ENCODE measurements at places on chromosomes 5 and 9. TPM values are rescaled to one million over a fixed set of nuclear protein-coding genes. Genes with fewer than 3 reads are reported as not detected.

The PCDHB15 gene
- total RNA-seq, result 0.10 TPM

The C9 gene
- total RNA-seq, result not detected

The PLCXD3 gene
- total RNA-seq, result not detected

The CMBL gene
- total RNA-seq, result 0.39 TPM

The IFNA6 gene
- total RNA-seq, result not detected

The LEAP2 gene
- total RNA-seq, result 0.47 TPM

The PHF24 gene
- total RNA-seq, result not detected

The CCL21 gene
- not detected for total RNA-seq

The UNC13B gene
- total RNA-seq, result 0.99 TPM

The BHMT gene
- total RNA-seq, result not detected

The GDF9 gene
- 0.70 TPM for total RNA-seq

The SV2C gene
- 0.02 TPM for total RNA-seq

The HTR4 gene
- total RNA-seq, result not detected
